ELR (cell line): ENCODE measurements at places on chromosomes 12 and 14.

GRCh38 chr12:115354007-115354890 lies 670.3 kb upstream of the TBX3 start:
- peak; percentile 99 for DNase-seq

DNA sequence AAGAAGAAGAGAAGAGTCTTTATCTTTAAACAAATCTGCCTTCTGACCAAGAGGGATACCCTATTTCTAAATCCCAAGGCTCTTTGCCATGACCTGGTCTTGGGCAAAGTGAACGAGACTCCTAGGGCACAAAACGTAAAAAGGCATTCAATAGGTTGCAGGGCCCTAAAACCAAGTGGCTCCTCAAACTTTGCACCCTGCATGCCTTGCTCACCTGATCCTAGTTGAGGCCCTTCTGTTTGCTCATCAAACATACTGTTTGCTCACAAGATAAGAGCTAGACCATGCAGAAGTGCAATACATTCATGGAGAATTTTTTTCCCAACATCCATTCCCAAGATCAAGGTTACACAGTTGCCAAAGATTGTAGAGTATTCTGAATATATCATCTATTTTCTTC lies 7.9 kb upstream of the PRH1 start:
- DNase-seq: no peak

- DNase-seq: no peak
These were observed at the start of gene OR4K15 for GRCh38 chr14:19975291-19975690. Gene OR4K15 (plus strand): TSS chr14:19975591. CDS start chr14:19975591, 0 bp downstream.

DNA sequence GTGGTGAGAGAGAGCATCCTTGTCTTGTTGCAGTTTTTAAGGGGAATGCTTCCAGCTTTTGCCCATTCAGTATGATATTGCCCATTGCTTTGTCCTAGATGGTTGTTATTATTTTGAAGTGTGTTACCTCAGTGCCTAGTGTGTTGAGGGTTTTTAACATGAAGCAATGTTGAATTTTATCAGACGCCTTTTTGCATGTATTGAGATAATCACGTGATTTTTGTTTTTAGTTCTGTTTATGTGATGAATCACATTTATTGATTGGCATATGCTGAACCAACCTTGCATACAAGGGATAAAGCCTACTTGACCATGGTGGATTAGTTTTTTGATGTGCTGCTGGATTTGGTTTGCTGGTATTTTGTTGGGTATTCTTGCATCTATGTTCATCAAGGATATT lies 302.3 kb upstream of the G2E3 start:
- DNase-seq: no peak

- peak; percentile 17 for DNase-seq
These were observed 77.4 kb downstream of the KIF21A start for GRCh38 chr12:39365364-39366001.

DNA sequence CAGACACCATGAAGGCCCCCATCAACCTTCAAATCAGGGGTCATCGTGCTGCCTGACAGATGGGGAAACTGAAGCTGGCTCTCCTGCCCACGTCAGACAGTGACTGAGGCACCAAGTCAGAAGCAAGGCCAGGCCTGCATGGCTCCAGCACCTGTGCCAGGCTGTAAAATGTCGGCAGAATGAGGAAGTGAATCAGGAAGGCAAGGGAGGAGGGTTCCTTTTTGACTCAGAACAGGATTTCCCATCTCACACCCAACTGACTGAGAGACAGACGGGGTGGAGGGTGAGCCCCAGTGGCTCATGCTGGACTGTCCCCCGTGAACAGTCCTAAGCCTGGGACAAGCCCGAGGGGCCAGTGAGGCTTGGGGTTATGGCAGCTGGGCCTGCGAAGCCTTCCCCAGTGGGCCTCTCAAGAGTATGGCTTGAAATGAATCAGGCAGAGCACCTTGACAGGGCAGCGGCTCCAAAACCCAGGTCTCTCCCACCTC lies 20.9 kb downstream of the SYNE3 start:
- DNase-seq: peak; percentile 41

DNA sequence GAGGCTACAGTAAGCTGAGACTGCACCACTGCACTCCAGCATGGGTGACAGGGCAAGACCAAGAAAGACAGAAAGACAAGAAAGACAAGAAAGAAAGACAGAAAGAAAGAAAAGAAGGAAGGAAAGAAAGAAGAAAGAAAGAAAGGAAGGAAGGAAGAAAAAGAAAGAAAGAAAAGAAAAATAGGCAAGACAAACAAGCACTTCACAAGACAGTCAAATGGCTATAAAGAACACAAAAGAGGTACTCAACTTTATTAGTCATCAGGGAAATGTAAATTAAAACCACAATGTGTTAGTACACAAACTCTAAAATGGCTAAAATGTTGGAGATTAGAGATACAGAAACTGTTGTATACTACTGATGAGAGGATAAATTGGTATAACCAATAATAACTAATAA lies 6.6 kb downstream of the ATXN3 start:
- peak; percentile 35 for DNase-seq

DNA sequence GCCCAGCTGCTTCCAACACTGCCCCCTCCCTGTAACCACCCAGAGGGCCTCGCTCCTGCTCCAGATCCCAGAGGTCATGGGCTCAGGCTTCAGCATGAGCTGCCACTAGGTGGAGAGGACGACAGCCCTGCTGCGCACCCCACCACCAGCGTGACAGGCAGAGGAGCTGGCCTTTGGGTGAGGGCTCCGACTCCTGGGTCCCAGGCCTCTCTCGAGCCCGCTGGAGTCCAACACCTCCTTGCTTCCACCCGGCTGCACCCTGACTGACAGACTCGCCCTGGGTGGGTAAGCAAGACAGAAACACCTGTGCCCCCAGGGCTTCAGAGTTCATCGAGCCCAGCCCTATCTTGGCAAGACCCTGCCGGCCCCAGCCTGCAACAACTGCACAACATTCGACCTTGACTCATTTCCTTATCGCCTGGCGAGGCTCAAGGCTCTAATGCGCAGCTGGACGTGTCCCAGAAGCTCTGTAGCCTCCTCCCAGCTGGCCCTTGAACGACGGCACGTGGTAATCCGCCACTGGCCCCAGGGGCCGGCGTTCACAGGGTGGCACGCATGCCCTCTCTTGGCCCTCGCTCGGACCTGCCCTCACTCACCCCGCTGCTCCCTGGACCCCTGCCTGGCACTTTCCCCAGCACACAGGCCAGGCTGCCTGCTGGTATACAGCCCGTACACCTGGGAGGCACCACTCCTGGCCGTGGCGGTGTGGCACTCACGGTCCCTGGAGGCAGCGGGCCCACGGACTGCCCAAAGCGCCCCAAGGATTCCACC lies 28.0 kb downstream of the VPS37B start:
- DNase-seq: peak; percentile 48

GRCh38 chr12:125015680-125016310 lies 22.4 kb downstream of the BRI3BP start:
- DNase-seq: no peak

- DNase-seq: no peak
These were observed 25.8 kb downstream of the ACVR1B start for GRCh38 chr12:51977320-51977753.

- no peak for DNase-seq
These were observed 73.0 kb downstream of the PTPN21 start for GRCh38 chr14:88481794-88482193.

- DNase-seq: no peak
These were observed 5.0 kb downstream of the USP30 start for GRCh38 chr12:109057376-109057775.

DNA sequence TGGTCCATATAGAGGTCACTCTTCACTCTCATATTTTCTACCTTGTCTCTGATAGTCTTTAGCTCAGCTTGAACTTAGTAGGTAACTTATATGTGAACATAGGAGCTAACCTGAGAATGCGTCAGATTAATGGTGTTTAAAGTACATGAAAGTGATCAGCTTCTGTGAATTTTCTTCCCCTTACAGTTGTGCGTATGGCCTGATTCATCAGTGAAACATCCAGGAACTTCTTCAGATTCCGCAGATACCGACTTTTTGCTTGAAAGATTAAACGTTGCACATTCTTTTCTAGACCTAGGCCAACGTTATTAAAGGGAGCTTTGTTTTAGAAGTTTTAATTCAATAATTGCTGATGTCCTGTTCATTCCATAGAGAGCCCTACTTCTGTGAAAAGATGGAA lies 1945.1 kb upstream of the SEL1L start:
- peak; percentile 15 for DNase-seq

DNA sequence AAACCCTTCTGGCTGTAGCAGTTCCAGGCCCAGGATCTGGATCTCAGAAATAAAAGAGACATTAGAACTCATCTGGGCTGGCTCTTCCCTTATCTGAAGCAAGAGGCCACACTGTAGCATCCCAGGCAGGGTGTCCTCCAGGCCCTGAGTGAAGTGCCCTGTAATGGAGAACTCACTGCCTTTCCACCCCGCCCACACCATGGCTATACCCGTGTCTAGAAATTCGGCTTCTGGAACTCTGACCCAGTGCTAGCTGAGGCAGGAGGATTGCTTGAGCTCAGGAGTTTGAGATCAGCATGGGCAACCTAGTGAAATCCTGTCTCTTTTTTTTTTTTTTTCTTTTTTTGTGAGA lies 23.5 kb upstream of the PLEKHG3 start:
- no peak for DNase-seq

- no peak for DNase-seq
These were observed 479.0 kb downstream of the GLT1D1 start for GRCh38 chr12:129332286-129332685.

- no peak for DNase-seq
These were observed 27.9 kb upstream of the CCNT1 start for GRCh38 chr12:48744251-48745008.

DNA sequence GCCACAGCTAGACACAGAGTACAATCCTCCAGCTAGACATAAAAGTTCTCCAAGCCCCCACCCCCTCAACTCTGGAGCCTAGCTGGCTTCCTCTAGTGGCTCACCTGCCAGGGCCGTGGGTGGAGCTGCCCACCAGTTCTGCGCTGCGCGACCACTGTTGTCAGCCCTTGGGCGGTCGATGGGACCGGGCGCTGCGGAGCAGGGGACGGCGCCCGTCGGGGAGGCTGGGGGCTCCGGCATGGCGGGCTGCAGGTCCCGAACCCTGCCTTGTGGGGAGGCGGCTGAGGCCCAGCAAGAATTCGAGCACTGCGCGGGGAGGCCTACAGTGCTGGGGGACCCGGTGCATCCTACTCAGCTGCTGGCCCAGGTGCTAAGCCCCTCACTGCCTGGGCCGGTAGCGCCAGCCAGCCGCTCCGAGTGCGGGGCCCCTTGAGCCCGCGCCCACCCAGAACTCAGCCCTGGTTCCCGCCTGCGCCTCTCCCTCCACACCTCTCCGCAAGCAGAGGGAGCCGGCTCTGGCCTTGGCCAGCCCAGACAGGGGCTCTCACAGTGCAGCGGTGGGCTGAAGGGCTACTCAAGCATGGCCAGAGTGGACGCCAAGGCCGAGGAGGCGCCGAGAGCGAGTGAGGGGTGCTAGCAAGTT lies 51.0 kb downstream of the RTN1 start:
- no peak for DNase-seq

GRCh38 chr14:52840877-52841276 lies 49.5 kb upstream of the GNPNAT1 start:
- DNase-seq: peak; percentile 78

GRCh38 chr12:54038871-54039414 lies 6.1 kb downstream of the HOXC5 start:
- DNase-seq: no peak

- DNase-seq: no peak
These were observed 680.8 kb downstream of the BCL11B start for GRCh38 chr14:98591161-98591560.

GRCh38 chr12:13686260-13686659 lies 295.1 kb downstream of the GRIN2B start:
- no peak for DNase-seq

- DNase-seq: no peak
These were observed 213.8 kb downstream of the ATXN7L3B start for GRCh38 chr12:74751441-74751840.

- no peak for DNase-seq
These were observed 334.3 kb upstream of the OR4E1 start for GRCh38 chr14:22007784-22008412.

GRCh38 chr12:27898022-27898421 lies 74.5 kb downstream of the PTHLH start:
- DNase-seq: peak; percentile 18

- DNase-seq: no peak
These were observed 1154.8 kb downstream of the TMEM121 start for GRCh38 chr14:106681161-106681560.

GRCh38 chr12:125503128-125503527 lies 437.9 kb downstream of the AACS start:
- DNase-seq: no peak
